ENCODE measurements at places on chromosomes 4 and X.

- no peak for DNase-seq
Measured at GRCh38 chrX:120768681-120769080, 107.0 kb downstream of the CT47B1 start.

GRCh38 chrX:123330229-123330942 is 146.3 kb downstream of the GRIA3 start:
- DNase-seq: no peak

DNA sequence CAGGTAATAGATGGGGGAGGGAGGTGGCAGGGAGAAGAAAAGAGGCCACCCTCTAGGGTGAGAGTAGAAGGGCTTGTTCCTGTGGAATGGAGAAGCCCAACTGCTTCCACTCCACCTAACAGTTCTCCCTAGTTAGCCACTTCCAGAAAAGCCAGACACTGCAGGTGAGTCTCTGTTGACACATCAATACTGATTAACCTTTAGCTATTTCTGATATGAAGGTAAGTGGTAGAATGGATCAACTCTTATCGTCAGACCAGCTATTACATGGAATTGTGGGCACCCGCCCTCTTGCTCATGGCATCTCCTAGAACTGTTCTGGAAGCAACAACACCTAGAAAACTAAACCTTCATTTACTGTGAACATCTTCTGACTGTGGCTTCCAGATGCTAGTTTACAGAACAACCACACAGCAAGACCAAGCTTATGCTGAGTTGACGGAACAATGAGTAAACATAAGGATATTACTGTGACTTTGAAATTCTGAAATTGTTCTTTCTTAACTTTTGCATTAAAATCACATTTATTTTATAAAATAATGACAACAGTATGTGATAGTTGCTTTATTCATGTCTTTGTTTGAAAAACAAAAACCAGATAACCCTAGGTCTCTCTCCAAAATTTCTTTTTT is 44.7 kb downstream of the ANXA3 start:
- no peak for DNase-seq

DNA sequence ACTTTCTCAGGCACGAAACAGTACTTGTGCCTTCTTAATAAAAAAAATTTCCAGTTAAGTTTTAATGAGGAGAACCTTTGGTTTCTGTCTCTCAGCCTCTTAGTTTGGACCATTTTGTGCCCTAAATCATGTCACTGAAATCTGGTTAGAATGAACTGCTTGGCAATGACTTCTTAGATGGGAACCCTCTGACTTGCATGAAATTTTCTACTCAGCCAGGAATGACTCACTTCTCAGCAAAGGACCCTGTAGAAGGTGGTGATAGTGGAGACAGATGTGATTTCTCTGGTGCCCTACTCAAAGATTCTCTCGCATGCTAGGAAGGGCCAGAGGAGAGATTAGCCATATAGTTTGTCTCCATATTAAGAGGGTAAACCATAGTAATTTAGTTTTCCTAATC is 50.5 kb downstream of the RASL11B start:
- no peak for DNase-seq

DNA sequence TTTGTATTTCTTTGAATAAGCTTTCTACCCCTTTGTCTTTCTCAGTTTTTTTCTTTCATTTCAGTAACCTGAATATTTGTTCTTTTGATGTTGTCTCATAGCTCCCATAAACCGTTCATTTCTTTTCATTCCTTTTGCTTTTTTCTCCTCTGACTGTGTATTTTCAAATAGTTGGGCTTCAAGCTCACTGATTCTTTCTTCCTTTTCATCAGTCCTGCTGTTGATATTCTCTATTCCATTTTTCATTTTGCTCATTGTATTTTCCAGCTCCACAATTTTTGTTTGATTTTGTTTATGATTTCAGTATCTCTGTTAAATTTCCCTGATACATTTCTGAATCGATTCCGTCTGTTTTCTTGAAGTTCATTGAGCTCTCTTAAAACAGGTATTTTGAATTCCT is 129.6 kb upstream of the NUDT6 start:
- DNase-seq: no peak

DNA sequence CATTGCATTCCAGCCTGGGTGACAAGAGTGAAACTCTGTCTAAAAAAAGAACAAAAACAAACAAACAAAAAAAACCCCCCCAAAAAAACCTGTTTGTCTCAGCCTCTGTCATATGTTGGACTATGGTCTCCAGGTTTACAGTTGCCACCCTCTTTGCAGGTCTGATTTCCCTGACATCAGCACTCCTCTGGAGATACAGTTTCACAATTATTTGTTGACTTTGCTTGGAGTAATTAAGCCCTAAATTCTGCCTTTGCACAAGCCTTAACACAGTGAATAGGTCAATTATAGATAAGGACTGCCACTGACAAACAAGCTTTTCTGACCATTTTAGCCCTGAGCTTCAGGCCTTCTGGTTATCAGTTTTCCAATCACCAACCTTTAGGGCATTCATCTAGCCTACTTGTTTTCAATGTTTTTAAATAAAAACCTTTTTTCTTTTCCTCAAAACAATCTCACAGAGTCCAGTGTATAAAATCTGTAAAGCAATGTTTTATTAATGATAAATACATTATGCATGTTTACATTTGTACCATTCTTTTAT is 20.4 kb upstream of the MAPK10 start:
- no peak for DNase-seq

GRCh38 chr4:8515316-8516060 is 64.7 kb upstream of the GPR78 start:
- no peak for DNase-seq

- no peak for DNase-seq
Measured at GRCh38 chr4:26942871-26943270, 82.2 kb downstream of the STIM2 start.

GRCh38 chrX:56800801-56801200 is 71.8 kb downstream of the NBDY start:
- no peak for DNase-seq

DNA sequence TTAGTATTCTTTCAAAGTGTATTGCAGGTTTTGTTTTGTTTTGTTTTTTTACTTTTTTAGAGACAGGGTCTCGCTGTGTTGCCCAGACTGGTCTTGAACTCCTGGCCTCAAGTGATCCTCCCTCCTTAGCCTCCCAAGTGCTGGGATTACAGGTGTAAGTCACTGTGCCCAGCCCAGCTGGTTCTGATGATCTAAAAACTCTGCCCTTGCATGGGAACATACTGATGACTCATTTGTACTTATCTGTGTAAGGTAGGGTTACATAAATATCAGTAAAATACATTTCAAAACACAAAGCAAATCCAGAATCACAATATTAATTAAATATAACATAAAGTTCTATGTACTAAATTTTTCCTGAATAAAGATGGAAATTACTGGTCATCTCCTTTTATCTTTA is 7.4 kb upstream of the SLC9B1 start:
- no peak for DNase-seq

DNA sequence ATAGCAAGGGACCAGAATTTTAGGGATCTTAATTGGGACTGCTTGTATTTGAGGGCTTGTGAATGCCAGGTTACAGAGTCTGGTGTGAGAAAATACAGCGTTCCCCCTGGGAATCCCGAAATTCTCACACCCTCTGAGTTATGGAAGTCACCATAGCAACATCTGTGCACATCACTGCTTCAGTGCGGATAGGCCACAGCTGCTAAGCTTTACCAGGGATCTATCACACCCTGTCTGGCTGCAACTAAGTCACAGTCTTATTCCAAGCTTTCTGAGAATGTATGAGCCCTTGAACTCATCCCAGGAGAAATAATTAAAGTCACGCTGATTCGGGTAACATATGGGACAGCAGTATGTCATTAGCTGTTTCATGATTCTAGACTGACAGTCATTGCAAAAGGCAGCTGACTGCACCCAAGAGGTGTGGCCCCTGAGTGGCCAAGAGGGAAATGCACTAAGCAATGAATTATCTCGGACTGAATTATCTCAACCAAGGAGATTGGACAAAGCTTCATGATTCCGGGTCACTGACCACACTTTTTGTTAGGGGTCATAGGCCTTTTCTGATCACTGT is 46.7 kb upstream of the BTC start:
- no peak for DNase-seq

DNA sequence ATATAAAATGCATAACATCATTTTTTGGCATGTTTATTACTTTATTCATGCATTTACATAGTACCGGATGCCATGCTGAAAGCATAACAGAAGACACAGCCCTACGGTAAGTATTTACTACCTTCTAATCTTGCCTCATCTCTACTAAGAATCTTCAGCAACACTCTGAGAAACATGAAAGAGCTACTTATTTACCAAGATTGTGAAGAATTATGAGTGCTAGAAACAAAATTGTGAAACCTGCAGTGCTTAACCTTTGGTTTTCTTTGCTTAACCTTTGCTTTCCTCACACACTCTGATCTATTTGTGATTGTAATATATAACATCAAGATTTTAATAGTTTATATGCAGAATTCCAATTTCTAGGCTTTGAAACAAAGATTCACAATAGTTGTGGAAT is 7.4 kb downstream of the ANTXR2 start:
- no peak for DNase-seq

GRCh38 chr4:88731381-88731780 is 33.8 kb upstream of the NAP1L5 start:
- no peak for DNase-seq

- DNase-seq: no peak
Measured at GRCh38 chrX:70527053-70527452, 82.4 kb downstream of the DLG3 start.

DNA sequence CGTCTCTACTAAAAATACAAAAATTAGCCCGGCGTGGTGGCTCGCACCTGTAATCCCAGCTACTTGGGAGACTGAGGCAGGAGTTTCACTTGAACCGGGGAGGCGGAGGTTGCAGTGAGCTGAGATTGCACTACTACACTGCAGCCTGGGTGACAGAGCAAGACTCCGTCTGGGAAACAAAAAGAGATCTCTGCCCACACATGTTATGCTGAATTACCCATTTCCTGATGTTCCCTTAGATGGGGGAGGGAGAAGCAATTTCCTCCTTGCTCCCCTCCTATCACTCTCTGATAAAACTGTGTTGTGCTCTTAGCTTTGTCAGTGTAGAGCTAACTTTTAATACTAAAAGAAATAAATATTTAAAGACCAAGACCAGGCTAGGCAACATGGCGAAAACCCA is 102.5 kb downstream of the LARP7 start:
- DNase-seq: no peak
